ENCODE measurements at places on chromosomes 5 and 9.
A peak's percentile ranks its signal among the peaks of the same experiment; 100 is the strongest.

- peak; percentile 31 for DNase-seq
- H3K27ac ChIP-seq: no peak overlapping the region
- H3K4me3 ChIP-seq: no peak overlapping the region
- no peaks in the 10 kb centered on the region for H3K36me3 ChIP-seq
- no peaks in the 10 kb centered on the region for H3K27me3 ChIP-seq
Measured at GRCh38 chr5:78467752-78468357, 107.4 kb downstream of the SCAMP1 start.

GRCh38 chr5:103942587-103943186 is 380.1 kb upstream of the NUDT12 start:
- no peak for DNase-seq
- no peaks in the 10 kb centered on the region for H3K36me3 ChIP-seq
- H3K27me3 ChIP-seq: no peaks in the 10 kb centered on the region
- no peak overlapping the region for H3K4me3 ChIP-seq

GRCh38 chr5:32960340-32961058 is 249.4 kb downstream of the NPR3 start:
- no peak for DNase-seq
- no peaks in the 10 kb centered on the region for H3K27me3 ChIP-seq
- no peak overlapping the region for H3K27ac ChIP-seq
- H3K4me1 ChIP-seq: no peaks in the 10 kb centered on the region

GRCh38 chr5:86909418-86910295 is 291.9 kb downstream of the COX7C start:
- no peak for DNase-seq
- no peaks in the 10 kb centered on the region for H3K27me3 ChIP-seq
- no peaks in the 10 kb centered on the region for H3K36me3 ChIP-seq

- no peak overlapping the region for H3K4me3 ChIP-seq
- no peak overlapping the region for H3K27ac ChIP-seq
- no peaks in the 10 kb centered on the region for H3K36me3 ChIP-seq
- H3K27me3 ChIP-seq: no peaks in the 10 kb centered on the region
Measured at GRCh38 chr5:138579517-138579863, 4.3 kb upstream of the HSPA9 start.

GRCh38 chr5:61256474-61256873 is 75.6 kb upstream of the ZSWIM6 start:
- DNase-seq: no peak
- H3K27me3 ChIP-seq: peaks cover 31% of the 10 kb centered on the region
- no peaks in the 10 kb centered on the region for H3K4me1 ChIP-seq

GRCh38 chr9:77910194-77910621 is 121.4 kb downstream of the GNAQ start:
- no peak for DNase-seq
- H3K27ac ChIP-seq: no peak overlapping the region
- H3K36me3 ChIP-seq: no peaks in the 10 kb centered on the region

DNA sequence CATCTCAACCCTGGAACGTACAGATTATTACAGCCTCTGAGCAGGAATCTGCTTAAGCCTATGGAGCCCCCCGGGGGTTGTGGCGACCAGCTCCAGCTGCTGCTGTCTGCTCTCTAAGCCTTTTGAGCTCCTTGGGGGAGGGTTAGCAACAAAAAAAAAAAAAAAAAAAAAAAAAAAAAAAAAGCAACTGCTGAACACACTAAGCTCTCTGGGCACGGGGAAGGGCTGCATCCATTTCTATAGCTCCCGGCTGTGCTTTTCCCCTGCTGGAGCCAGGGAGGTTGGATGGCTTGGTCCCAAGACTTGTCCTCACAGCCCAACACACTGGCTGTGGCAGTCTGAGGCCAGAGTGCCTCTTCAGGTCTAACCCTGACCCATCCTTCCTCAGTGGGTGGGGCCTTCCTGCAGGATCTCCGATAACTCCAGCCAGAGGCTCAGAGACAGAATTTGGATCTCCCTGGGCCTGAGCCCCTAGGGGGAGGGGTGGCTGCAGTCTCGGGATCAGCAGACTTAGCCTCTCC is 82.1 kb downstream of the FBN2 start:
- no peak overlapping the region for H3K4me3 ChIP-seq
- H3K4me1 ChIP-seq: no peaks in the 10 kb centered on the region
- H3K27me3 ChIP-seq: no peaks in the 10 kb centered on the region
- H3K36me3 ChIP-seq: no peaks in the 10 kb centered on the region
- no peak for DNase-seq

- peaks cover 9% of the 10 kb centered on the region for H3K36me3 ChIP-seq
- H3K27ac ChIP-seq: no peak overlapping the region
- no peaks in the 10 kb centered on the region for H3K27me3 ChIP-seq
- no peak for DNase-seq
Measured at GRCh38 chr9:133703591-133704399, 34.4 kb downstream of the SARDH start.

GRCh38 chr5:55864606-55865541 is 13.7 kb downstream of the IL31RA start:
- H3K4me1 ChIP-seq: peaks cover 51% of the 10 kb centered on the region
- no peak overlapping the region for H3K4me3 ChIP-seq
- no peaks in the 10 kb centered on the region for H3K36me3 ChIP-seq
- H3K27me3 ChIP-seq: no peaks in the 10 kb centered on the region
- H3K27ac ChIP-seq: no peak overlapping the region
- DNase-seq: peak; percentile 63

All from HepG2 (cell line).